CD8-positive, alpha-beta memory T cell (primary cell): ENCODE measurements at places on chromosomes 11 and 22. TPM values are rescaled to one million over a fixed set of nuclear protein-coding genes. Genes with fewer than 3 reads are reported as not detected.

Gene OR4D5
- not detected for polyA plus RNA-seq

DNA sequence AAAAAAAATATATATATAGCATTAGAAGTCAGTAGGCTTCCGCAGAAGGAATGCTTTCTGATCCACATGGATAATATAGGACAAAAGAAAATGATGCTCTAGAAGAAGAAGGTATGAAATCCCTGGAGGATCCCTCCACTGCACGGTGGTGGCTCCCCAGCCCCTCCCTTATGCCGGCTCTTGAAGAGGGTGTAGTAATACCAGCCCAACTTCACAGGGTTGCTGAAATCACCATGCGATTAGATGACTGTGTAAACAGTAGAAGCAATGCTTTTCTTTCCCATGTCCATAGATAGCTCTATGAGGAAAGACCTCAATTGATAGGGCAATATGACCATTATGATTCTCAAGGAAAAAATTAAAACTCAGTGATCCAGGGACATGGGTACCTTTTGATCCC lies 3.2 kb upstream of the ETS1 start:
- DNase-seq: no peak
- H3K27me3 ChIP-seq: no peaks in the 10 kb centered on the region
- no peaks in the 10 kb centered on the region for H3K4me1 ChIP-seq
- no peak overlapping the region for H3K4me3 ChIP-seq

DNA sequence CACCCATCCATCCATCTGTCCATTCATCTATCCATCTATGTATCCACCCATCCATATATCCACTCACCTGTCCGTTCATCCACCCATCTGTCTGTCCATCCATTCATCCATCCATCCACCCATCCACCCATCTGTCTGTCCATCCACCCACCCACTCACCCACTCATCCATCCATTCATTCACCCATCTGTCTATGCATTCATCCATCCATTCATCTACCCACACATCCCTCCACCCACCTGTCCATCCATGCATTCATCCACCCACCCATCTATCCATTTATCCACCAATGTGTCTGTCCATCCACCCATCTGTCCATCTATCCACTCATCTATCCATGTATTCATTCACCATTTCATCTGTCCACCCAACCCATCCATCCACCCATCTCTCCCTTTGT lies 33.3 kb downstream of the NADSYN1 start:
- DNase-seq: no peak
- no peak overlapping the region for H3K27ac ChIP-seq
- H3K27me3 ChIP-seq: no peaks in the 10 kb centered on the region
- H3K4me1 ChIP-seq: no peaks in the 10 kb centered on the region

GRCh38 chr11:70130636-70131035 lies 52.5 kb downstream of the ANO1 start:
- H3K27me3 ChIP-seq: no peaks in the 10 kb centered on the region
- no peak overlapping the region for H3K4me3 ChIP-seq
- no peak for DNase-seq
- no peaks in the 10 kb centered on the region for H3K4me1 ChIP-seq
- no peaks in the 10 kb centered on the region for H3K36me3 ChIP-seq

DNA sequence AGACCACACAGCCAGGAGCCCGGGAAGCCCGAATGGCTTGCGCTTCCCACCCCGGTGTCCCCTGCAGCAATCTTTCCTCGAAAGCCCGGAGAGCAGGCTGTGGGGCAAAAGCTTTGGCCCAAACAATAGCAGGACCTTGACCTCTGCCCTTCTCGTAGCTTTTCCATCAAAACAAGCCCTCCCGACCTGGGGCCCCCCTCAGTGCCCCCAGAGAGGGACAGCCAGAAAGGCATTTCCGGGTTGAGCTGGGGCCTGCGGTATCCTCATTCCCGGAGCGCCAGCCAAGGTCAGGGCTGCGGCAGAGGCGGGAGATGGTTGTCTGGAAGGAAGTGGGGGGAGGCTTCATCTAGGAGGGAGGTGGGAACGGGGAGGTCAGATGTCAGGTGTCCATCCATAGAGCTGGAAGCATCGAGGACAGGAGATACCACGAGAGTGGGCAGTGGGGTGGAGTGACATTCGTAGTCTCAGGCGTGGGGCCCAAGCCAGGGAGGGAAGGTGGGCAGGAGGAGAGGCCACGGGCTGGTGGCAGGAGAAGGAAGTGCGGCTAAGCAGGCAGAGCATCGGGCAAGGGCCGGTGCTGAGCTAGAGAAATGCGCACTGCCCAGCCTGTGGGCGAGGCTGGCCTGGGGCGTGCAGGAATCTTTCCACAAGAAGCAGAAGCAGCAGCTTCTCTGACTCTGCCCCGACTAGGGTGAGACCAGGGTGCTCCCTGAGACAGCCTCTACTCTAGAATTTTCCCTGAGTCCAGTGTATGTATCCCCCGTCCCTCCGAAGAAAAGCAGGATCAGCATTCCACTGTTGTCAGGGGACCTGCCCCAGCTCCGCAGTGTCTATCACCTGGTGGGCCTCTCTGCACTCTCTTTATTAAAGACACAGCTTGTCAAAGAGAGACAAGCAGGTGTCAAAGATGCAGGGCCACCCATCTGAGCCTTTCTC lies 14.3 kb downstream of the PDGFB start:
- no peaks in the 10 kb centered on the region for H3K27me3 ChIP-seq
- no peak overlapping the region for H3K27ac ChIP-seq
- no peaks in the 10 kb centered on the region for H3K36me3 ChIP-seq
